ENCODE measurements at places on chromosomes 4 and X.
A peak's percentile ranks its signal among the peaks of the same experiment; 100 is the strongest.

- no peak for DNase-seq
Measured at GRCh38 chr4:143625632-143626031, 74.8 kb downstream of the FREM3 start.

GRCh38 chrX:1012678-1013300, 199.7 kb downstream of the CRLF2 start:
- DNase-seq = no peak

- DNase-seq = no peak
Measured at GRCh38 chr4:41476310-41476885, 61.6 kb upstream of the LIMCH1 start.

DNA sequence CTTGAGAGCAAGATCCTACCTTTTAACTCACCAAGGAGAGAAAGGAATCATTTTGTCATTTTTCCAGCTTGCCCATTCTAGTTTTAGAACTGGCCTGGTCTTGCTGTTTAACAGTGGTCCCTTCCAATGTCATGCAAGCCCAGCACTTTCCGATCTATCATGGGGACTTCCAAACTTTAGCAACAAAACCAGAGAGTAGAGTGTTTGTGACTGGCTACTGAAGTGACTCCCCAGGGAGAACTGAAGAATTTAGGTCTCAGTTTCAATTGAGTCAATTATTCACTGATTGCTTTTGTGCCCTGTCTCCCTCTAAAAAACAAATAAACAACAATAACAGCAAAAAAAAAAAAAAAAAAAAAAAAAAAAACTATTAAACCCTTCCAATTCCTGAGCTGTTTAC, 108.3 kb downstream of the LHFPL1 start:
- DNase-seq = no peak

GRCh38 chr4:147138171-147138570, 192.5 kb upstream of the TTC29 start:
- no peak for DNase-seq

GRCh38 chr4:21415728-21416127, 532.8 kb downstream of the KCNIP4 start:
- no peak for DNase-seq

DNA sequence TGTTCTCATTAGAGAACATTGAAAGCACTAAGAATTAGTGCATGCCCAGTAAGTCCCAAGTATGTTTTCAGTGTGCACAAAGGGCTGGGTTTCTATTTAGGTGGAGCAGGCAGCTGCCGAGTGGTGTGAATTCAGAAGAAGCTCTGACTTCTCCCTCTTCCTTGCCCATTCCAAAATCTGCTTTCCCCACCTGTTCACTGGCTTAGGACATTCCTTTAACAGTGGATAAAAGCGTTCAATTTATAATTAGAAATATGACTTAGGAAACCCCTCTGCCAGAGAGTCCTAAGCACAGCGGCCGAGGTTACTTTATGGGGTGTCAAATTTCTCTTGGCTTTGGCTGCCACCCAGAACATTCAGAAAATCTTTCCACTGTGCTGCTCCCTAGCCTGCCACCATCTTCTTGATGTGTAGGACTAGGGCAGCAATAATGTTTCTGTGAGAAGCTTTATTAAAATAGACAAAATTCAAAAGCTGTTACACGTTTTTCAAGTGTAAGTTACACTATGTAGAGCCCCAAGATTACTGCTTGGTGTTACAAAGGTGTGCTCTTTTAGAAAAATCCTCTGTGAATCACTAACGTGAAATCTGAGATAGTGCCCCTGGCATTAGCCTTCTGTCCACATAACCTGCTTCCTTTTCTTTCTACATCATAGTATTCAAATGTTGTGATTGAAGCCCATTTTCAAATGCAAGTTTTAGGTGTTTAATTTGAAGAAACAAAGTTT, 191.6 kb upstream of the ANKRD50 start:
- DNase-seq = no peak

DNA sequence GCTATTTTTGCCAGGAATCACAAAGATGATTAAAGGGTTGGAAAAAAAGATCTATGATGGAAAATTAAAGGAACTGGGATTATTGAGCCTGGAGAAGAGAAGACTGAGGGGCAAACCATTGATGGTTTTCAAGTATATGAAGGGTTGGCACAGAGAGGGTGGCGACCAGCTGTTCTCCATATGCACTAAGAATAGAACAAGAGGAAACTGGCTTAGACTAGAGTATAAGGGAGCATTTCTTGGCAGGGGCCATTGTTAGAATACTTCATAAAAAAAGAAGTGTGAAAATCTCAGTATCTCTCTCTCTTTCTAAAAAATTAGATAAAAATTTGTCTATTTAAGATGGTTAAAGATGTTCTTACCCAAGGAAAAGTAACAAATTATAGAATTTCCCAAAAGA, 75.1 kb downstream of the NPNT start:
- no peak for DNase-seq

DNA sequence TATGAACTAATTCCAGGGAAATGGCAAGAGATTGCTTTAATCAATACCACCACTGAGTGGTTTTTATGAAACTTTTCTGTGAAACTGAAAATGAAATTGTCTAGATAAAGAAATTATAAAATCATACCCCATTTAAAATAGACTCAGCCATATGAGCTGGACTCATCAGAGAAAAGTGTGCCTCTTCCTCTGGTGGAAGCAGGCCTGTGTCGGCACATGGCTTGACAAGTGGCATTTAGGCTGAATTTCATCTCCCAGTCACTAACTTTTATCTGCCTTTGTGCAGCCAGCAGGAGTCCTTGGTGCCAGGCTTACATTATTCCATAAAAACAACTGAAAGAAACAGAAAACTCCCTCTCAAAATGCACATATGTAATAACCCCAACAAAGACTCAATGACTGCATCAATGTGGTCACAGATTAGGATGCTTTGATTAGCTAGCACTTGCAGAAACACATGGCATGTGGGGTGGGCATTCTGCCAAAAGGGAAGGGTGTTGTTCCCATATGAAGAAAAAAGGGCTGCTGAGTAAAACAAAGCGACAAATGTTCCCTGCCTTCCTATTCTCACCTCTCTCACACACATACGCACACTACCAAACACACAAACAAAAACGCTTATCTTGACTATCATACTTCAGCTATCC, 232.3 kb downstream of the PABPC4L start:
- DNase-seq = no peak

- no peak for DNase-seq
Measured at GRCh38 chr4:168200685-168201084, 108.3 kb downstream of the ANXA10 start.

DNA sequence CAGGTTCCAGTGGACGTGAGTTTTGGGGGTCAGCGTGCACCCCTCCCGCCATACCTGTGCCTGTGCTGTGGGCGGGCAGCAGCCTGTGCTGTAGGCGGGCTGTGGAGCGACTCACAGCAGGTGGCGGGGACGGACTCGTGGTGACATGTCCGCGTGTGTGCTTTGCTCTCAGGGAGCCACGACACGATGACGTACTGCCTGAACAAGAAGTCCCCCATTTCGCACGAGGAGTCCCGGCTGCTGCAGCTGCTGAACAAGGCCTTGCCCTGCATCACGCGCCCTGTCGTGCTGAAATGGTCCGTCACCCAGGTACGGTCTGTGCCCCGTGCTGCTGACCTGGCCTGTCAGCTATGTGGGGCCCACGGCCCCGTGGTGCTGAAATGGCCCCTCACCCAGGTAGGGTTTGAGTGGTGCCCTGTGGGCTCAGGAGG, 7.4 kb downstream of the PLCXD1 start:
- DNase-seq = no peak

DNA sequence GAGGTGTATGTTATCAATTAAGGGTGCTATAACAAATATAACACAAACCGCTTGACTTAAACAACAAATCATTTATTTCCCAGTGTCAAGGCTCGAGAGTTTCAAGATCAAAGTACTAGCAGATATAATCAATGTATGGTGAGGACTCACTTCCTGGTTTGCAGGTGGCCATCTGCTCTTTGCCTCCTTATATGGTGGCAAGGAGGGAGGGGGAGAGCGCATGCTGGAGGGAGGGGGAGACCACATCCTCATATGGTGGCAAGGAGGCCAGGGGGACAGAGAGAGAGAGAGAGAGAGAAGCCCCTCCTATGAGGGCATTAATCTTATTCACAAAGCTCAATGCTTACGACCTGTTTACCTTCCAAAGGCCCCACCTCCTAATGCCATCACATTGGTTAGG, 372.3 kb upstream of the SPOCK3 start:
- DNase-seq = no peak

DNA sequence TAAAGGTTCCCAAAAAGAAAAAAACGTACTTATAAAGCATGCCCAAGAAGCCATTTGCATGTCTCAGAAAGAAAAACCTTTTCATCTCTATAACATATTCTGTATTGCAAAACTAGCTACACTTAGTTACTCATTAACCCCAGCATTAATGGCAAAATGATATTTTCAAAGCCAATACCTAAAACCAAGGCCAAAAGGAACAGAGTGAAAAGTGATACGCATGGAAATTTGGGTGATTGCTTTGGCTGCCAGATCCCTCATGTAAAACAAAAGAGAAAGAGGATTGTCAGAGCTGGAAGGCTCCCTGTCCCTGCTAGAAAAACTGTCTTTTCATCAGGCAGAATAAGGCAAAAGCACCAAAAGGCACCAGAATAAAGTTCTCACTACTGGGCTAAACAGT, 46.8 kb upstream of the RADX start:
- no peak for DNase-seq

GRCh38 chr4:168843635-168844034, 166.4 kb downstream of the CBR4 start:
- DNase-seq = no peak

- no peak for DNase-seq
Measured at GRCh38 chrX:44904542-44905115, 31.6 kb downstream of the KDM6A start.

GRCh38 chr4:26069218-26069617, 155.2 kb downstream of the SMIM20 start:
- no peak for DNase-seq

DNA sequence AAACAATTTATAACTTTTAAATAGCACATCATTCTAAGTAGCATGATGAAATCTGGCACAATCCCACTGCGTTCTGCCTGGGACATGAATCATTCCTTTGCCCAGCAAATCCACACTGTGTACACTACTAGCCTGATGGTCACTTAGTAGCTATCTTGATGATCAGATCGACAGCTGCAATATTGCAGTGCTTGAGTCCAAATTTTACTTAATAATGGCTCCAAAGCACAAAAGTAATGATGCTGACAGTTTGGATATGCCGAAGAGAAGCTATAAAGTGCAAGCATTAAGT, 86.6 kb upstream of the NPNT start:
- DNase-seq = no peak

DNA sequence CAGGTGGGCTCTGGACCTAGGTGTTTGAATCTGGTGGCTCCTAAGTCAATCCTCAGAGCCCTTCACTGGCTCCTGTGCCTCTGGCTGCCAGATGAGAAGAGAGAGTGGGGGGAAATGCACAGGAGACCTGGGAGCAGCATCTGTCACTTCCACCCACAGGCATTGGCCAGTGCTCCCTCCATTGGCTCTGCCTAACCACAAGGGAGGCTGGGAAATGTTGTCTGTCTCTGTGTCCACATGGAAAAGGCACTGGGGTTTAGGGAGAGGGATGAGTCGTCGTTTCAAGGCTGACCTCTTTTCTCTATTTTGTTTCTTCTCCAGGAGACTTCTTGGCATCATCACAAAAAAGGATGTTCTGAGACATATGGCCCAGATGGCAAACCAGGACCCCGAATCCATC, 76.4 kb downstream of the CLCN4 start:
- DNase-seq = no peak

GRCh38 chr4:13547485-13548041, 3.3 kb upstream of the NKX3-2 start:
- DNase-seq = peak; percentile 33

- no peak for DNase-seq
Measured at GRCh38 chrX:149494844-149495565, 10.1 kb downstream of the IDS start.

- DNase-seq = no peak
Measured at GRCh38 chrX:6708676-6709380, 173.9 kb upstream of the VCX3A start.

- no peak for DNase-seq
Measured at GRCh38 chr4:11028334-11028733, 343.8 kb upstream of the CLNK start.

DNA sequence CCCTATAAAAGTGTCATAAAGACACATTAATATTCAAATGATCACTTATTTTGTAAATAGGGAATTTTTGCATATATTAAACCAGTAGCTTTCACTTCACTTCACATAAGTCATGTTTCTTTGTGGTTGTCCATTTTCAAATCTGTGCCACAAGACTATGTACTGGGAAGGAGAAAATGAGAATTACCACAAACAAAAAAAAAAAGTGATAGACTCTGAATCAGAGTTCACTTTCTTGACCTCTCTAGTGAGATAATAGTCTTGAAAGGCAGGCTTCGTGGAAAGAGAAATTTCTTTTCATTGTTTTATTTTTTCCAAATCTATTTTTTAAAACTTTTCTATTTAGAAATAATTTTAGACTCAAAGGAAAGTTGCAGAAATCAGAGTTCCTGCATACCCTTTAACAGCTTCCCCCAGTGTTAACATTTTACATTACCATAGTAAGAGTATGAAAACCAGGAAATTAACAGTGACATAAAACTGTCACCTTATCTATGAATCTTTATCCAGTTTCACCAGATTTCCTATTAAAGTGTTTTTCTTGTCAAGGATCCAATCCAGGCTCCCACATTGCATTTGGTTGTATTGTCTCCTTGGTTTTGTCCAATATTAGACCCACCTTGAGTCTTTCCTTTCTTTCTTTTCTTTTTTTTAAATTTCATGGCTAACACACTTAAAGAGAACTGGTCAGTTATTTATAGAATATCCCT, 215.4 kb upstream of the PGRMC2 start:
- DNase-seq = no peak

DNA sequence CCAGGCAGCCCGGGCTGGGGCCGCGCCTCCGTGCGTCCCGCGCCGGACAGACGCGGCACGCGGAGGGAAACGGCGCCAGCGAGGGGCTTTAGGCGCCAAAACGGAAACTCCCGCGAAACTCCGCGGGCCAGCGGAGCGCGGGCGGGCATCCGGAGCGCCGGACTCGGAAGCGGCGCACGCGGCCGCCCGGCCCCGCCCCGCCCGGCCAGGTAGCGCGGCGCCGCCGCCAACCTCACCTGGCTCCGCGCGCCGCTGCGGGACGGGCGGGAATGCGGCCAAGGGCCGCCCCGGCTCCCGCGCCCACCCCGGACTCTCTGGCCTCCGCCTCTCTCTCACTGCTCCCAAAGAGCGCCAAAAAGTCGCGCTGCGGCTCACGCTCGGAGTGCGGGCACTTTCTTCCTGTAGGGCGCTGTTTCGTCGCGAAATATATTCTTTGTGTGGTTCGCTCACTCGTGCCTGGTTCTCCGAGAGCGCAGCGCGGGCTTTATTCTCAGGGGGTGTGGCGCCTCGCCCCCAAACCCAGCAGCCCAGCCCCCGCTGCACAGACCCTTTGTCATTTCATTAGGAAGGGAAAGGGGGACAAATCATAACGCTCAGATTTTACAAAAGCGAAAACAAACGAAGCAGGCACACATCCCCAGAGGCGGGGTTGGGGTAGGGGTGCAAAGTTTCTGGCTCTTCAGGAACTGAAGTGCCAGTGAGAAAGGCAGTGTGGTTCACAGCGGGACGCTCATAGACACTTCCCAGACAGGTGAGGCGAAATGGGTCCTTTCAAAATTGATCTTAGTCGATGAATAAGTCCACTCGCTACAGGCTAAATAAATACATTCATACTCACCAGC, 961 bp upstream of the MBNL3 start:
- DNase-seq = peak; percentile 60

GRCh38 chrX:14411326-14411725, 118.0 kb upstream of the GLRA2 start:
- DNase-seq = no peak

All from CD4-positive, alpha-beta T cell treated with Interleukin-21 for 1 hour (primary cell).